ENCODE measurements at places on chromosomes 7 and 10.

GRCh38 chr7:19442016-19442785 is 266.6 kb downstream of the POLR1F start:
- no peaks in the 10 kb centered on the region for H3K4me1 ChIP-seq
- no peaks in the 10 kb centered on the region for H3K36me3 ChIP-seq
- no peaks in the 10 kb centered on the region for H3K27me3 ChIP-seq
- H3K27ac ChIP-seq, result no peak overlapping the region

- H3K27me3 ChIP-seq, result peaks cover 2% of the 10 kb centered on the region
- no peak for DNase-seq
- H3K27ac ChIP-seq, result no peak overlapping the region
- H3K4me3 ChIP-seq, result no peak overlapping the region
- H3K36me3 ChIP-seq, result no peaks in the 10 kb centered on the region
- no peaks in the 10 kb centered on the region for H3K4me1 ChIP-seq
Measured at GRCh38 chr10:126421756-126422256, 33.5 kb upstream of the ADAM12 start.

GRCh38 chr7:122719010-122719578 is 16.4 kb upstream of the RNF148 start:
- no peak overlapping the region for H3K4me3 ChIP-seq
- no peak overlapping the region for H3K27ac ChIP-seq
- H3K4me1 ChIP-seq, result no peaks in the 10 kb centered on the region
- H3K27me3 ChIP-seq, result no peaks in the 10 kb centered on the region
- no peaks in the 10 kb centered on the region for H3K36me3 ChIP-seq

- H3K36me3 ChIP-seq, result no peaks in the 10 kb centered on the region
- H3K4me1 ChIP-seq, result no peaks in the 10 kb centered on the region
- H3K27ac ChIP-seq, result no peak overlapping the region
- H3K27me3 ChIP-seq, result no peaks in the 10 kb centered on the region
- DNase-seq, result no peak
Measured at GRCh38 chr7:17362439-17363105, 64.1 kb downstream of the AHR start.

DNA sequence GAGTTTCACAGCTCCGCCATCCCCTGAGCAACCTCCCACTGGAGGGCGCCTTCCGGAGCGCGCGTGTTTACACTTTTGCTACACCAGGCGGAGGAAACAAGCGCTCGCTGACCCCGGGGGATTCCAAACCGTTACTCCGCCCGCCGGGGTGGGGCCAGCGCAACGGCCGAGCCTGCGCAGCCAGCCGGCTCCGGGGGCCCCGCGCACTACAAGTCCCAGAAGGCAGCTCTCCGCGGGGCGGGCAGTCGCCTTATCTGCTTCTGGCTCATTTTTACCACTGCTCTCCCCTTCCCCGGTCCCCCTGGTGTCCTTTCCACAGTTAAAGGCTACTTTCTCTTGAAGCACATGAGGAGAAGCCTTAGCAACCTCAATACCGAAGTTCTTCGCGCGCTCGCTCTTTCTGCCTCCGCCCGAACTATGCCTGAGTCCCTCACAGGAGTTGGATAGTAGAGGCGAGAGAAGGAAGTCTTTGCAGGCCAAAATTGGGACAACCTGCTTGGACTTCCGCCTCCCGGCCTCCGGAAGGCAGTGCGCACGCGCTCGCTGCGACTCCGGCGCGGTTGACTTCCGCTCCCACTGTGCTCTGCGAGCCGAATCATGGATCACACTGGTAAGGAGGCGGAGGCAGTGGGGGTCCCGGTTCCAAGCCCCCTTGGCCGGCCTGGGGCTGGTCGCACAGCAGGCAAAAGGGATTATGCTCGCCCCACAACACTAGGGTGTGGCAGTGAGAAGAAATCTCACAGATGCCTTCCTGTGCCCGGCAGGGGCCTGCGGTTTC is at the start of gene CBLL1:
CBLL1 (plus strand) TSS at position 576 of the 778 bp plus-strand sequence; CDS start at position 598, 22 bp downstream.
- H3K4me3 ChIP-seq, result peak within 1 kb of the TSS; percentile 98
- peaks cover 20% of the 10 kb centered on the region for H3K4me1 ChIP-seq
- peaks cover 3% of the 10 kb centered on the region for H3K36me3 ChIP-seq
- DNase-seq, result peak; percentile 96
- peak within 1 kb of the TSS; percentile 97 for H3K27ac ChIP-seq

DNA sequence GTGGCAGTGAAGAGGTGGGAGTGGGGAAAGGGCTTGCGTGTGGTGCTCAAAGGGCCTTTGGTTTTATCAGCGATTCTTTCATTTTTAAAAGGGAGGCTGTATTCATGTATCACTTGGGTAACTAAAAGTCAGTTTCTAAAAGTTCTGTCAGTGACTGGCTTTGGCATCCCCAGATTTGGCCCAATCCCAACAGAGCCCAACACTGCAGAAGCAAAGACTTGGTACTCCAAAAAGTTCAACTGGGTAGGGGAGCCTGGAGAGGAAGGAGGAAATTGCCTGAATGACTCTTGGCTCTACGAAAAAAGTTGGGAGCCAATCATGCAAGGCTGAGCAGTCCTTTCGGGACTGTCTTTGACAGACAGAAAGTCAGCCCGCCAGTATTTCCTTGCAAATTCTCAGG is 54.5 kb upstream of the COL13A1 start:
- H3K27ac ChIP-seq, result no peak overlapping the region
- H3K4me1 ChIP-seq, result peaks cover 5% of the 10 kb centered on the region
- H3K4me3 ChIP-seq, result no peak overlapping the region
- H3K36me3 ChIP-seq, result no peaks in the 10 kb centered on the region

- no peak for DNase-seq
- H3K27me3 ChIP-seq, result no peaks in the 10 kb centered on the region
- H3K4me1 ChIP-seq, result peaks cover 40% of the 10 kb centered on the region
- peaks cover 2% of the 10 kb centered on the region for H3K36me3 ChIP-seq
Measured at GRCh38 chr7:91347290-91347689, 83.1 kb downstream of the FZD1 start.

DNA sequence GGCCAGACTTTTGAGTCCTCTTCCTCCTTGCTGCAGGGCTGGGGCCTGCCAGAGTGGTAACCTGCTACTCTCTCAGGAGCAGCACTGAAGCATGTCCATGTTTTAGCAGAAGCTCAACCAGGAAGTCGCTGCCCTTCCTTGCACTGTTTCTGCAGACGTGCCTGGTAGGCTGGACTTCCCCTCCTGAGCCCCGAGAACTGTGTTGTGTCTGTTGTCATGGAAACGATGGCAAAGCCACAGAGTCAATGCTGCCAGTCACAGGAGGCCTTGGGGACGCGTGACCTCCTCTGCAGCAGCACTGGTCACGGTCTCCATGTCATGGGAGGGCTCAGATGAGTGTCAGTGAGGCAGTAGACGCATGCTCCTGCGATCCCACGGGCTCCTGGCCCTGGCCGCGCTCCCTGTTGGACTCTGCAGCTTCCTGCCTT is 145.5 kb downstream of the FANK1 start:
- H3K27ac ChIP-seq, result peak overlapping the region; percentile 100
- H3K4me1 ChIP-seq, result peaks cover 26% of the 10 kb centered on the region
- H3K4me3 ChIP-seq, result peak overlapping the region; percentile 74
- no peaks in the 10 kb centered on the region for H3K36me3 ChIP-seq
- H3K27me3 ChIP-seq, result no peaks in the 10 kb centered on the region

DNA sequence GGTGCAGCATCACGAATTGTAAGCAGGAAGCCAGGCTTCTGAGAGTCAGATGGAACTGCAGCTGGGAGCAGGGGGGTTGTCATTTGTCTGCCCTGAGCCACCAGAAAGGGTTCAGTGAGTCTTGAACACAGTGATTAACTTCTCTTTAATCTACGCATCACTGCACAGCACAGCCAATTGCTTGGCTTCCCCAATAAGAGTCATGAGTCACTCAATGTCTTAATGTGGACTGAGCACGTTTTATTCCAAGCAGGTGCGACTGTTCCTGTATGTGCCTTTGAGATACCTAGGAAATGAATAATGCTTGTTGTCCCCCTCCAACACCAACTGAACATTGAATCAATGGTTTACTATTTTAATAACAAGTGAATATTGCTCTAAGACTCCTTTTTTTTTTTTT is 26.0 kb upstream of the PLEKHA1 start:
- H3K36me3 ChIP-seq, result no peaks in the 10 kb centered on the region
- no peak overlapping the region for H3K27ac ChIP-seq
- DNase-seq, result no peak
- H3K27me3 ChIP-seq, result peaks cover 6% of the 10 kb centered on the region
- H3K4me3 ChIP-seq, result no peak overlapping the region

DNA sequence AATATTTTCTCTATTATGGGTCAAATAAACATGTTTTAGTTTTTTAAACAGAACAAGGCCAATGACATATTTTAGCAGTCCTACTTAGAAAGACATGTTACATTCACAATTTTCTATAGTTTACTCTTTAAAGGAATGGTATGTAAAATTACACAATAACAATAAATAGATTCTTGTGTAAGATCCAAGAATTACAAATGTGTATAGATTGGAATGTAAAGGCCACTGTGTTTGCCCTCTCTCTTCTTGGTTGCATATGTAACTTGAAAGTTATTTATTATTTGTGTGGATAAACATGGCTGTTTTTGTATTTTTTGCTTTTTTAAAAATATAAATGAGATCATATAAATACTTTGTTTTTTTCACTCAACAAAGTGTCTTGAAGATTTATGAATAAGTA is 979.3 kb upstream of the CELF2 start:
- H3K4me3 ChIP-seq, result no peak overlapping the region
- H3K27me3 ChIP-seq, result no peaks in the 10 kb centered on the region
- H3K36me3 ChIP-seq, result no peaks in the 10 kb centered on the region
- no peak for DNase-seq
- H3K27ac ChIP-seq, result no peak overlapping the region

- no peak overlapping the region for H3K4me3 ChIP-seq
- H3K4me1 ChIP-seq, result peaks cover 3% of the 10 kb centered on the region
- no peak for DNase-seq
- H3K36me3 ChIP-seq, result no peaks in the 10 kb centered on the region
- H3K27me3 ChIP-seq, result peaks cover 5% of the 10 kb centered on the region
Measured at GRCh38 chr10:77664008-77664407, 26.4 kb upstream of the KCNMA1 start.

All from memory B cell (primary cell).